ENCODE measurements at places on chromosomes 12 and 14. TPM values are rescaled to one million over a fixed set of nuclear protein-coding genes. Genes with fewer than 3 reads are reported as not detected.

- DNase-seq, result no peak
Observed at GRCh38 chr14:101857226-101857625, 95.7 kb downstream of the PPP2R5C start.

DNA sequence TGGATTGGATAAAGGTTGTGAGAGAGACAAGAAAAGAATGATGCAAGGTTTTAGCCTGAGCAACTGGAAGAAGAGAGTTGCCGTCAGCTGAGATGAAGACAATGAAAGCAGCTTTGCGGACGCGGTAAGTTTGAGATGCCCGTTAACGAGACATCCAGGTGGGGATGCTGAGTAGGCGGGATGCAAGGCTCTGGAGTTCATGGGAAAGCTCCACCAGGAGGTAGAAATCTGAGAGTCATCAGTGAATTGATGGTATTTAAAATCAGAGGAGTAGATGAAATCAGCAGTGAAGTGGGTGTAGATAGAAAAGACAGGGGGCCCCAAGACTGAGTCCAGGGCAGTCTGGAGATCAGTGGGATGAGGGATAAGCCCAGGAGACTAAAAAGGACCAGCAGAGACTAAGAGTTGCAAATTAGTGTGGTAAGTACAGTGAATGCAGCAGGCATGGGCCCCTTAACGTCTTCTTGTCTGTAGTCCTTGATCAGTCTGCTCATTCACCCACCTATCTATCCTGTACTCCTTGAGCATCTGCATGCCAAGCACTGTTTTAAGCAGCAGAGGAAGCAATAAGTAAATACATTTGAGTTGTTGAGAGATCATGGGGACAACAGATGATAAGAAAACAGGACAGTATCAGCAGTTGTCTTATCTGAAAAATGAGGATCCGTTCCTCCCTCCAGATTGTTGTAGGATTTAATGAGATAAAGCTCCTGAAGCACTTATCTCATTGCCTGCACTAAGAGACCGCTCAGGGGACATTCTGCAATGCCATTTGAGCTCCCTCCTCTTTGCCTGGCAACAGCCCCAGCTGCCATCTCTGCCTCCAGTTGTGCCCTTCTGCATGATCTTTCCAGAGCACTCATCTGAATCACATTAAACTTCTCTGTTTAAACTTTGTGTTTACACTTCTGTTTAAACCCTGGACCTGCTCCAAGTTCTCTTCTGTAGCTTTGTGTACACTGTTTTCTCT, 91.5 kb downstream of the APAF1 start:
- DNase-seq, result no peak

DNA sequence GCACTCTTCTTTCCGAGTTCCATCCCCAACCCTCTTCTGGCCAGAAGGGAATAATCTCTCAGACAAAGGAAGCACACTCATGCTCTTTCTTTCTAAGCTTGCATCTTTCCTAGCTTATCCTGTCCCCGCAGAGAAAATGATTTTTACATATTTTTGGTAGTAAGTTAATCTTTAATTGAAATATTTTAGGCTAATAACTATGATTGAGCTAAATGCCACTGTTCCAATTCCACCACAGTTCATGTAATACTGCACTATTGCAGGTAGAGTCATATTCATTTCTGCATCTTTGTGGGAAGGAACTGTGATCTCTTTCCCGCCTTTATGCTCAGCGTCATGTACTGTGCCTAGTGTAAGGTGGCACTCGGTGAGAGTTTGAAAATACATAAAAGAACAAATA, 158.9 kb upstream of the FOXG1 start:
- no peak for DNase-seq

DNA sequence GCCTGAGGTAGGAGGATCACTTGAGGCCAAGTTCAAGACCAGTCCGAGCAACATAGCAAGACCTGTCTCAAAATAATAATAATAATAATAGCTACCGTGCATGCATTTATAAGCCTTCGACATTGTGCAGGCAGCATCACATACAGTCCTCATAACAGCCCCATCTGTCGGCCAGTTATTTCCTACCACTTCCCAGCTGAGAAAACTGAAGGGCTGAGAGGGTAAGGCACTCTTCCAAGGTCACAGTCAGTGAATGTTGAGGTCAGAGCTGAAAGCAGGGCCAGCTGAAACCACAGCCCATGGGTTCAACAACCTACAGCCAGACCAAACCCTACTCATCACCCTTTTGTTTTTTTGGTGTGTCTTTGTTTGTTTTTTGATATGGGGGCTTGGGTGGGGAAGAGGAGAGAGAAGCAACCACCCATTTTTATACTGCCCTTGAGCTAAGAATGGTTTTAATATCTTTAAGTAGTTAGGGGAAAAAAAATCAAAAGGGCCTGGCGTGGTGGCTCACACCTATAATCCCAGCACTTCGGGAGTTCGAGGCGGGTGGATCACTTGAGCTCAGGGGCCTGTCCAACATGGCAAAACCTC, 16.8 kb upstream of the ITPK1 start:
- DNase-seq, result no peak

DNA sequence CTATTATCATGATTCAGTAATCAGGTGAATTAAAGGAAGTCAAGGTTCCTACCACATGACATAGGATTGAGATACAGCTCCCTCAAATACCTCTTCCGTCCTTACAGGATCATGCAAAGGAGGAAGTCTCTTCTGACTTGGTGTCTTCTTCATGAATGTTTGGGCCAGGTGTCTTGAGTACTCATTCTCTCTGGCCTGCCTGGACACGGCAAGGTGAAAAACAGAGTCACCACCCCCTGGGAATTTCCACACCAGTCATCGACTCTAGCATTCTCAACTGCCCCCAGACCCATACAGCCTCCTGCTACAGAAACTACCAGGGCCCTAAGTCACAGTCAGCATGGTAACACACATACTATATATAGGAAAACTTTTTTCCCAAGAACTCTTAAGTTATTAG, 44.9 kb upstream of the LTBP2 start:
- no peak for DNase-seq

- peak; percentile 4 for DNase-seq
Observed at GRCh38 chr12:38875586-38876228, 29.7 kb downstream of the CPNE8 start.

GRCh38 chr14:55588259-55588699, 8.3 kb downstream of the KTN1 start:
- no peak for DNase-seq

DNA sequence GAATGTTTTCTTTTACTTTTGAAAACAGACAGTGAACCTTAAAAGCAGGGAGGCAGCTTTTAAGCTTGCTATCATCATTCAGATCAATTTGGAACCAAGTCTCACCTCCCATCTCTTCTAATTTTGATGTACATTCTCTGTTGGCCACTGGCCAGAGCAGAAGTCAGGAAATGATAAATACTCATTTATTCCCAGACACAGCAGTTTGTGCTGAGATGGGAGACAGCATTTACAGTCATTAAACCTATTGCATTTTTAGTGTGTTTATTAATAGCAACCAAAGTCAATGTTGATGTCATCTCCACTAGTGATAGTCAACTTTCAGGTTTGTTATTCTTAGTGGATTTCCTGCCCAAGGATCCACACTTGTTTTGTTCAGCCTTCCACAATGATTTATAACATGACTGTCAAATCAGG, 320.0 kb upstream of the ATP2B1 start:
- DNase-seq, result no peak

DNA sequence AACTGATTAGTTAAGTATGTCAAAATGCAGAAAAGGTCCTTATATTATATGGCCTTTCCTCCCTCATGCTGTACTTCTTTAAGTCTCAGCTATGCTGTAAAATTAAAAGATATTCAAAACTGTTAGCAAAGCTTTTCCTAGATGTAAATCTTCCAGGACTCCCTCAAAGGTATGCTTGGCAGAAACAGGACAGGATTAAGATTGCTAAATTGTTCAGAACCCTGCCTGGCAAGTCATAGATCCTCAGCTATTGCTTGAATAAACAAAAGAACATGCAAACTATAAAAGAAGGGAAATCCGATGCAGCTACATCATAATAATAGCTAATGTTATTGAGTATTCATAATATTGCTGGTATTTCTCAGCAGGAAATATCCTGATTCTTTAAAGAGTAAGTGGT, 322.6 kb downstream of the CCDC91 start:
- DNase-seq, result no peak

DNA sequence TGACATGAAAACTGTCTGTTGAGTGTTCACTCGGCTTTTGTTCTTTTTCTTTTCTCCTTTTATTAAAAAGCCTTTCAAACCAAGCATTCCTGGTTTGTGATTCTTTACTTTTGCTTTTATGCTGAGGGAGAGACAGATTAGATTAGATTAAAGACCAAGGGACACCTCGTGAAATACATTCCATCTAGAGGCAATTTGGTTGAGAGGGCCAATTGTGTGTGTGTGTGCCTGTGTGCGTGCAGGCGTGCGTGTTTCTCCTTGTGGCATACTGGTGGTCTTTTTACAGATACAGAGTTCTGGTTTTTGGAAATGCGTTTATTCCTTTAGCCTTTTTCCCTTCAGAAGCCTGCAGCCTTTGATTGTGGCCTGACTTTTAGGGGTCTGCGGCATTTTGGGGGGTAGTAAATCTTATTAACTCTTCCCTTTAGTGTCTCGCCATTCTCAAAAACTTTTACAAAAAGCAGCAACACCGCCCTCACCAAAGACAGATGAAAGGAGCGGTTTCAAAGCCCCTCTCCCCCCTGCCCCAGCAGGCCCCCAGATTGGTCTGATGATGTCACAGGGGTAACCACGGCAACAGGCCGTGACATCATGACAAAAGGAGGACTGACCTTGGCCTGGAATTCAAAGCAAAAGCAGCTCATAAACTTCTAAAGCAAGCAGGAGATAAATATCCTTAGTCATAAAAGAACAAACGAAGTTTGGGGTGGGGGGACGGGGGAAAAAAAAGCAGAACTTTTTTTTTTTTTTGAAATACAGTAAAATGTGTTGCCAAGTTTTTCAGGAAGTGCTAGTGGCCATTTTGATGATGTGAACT, 84.1 kb upstream of the TBX3 start:
- peak; percentile 8 for DNase-seq

GRCh38 chr12:15688838-15689625, 100.2 kb downstream of the EPS8 start:
- no peak for DNase-seq

DNA sequence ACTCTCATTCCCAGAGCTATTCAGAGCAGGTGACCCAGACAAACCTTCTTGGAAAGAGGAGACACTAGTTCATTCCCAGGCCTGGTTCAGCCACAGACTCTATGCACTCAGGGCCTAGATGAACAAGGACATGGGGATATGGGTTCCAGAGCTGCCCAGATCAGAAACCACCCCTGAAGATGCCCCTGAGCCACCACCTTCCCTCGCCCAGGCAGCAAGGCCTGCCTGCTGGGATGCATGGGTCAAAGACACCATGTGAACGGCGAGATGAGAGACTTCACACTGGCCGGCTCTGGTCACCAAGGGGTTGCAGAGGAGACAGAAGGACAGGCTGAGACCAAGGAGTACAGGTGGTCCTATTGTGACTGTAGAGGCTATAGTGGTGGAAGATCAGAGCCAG, 4.1 kb downstream of the SERPINA12 start:
- DNase-seq, result no peak

DNA sequence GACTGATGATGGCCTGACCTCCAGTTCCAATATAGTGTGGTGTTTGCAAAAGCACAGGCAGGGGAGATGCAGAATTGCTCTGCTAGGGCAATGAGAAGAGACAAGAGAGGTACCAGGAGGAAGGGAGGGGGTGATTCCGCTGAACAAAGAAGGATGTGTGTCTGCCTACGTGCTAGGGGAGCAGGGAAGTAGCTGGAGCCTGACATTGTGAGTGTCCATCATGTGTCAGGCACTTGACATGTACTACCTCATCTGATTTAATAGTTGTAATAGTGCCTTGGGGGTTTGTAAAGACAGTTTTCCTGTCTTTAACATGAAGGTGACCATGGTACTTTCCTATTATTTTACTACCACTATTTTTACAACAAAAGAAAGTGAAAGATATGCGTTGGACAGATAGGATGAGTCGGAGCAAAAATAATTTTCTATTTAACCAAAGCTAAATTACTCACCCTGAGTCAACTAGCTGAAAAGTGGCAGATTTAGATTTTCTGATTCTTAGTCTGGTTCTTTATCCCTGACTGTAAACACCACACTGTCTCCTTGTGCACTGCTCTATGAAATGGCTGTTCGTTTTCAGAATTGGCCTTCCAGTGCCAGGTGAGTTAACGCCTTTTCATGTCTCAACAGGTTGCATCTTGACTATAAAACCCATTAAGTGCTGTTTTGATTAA, 33.7 kb upstream of the TEAD4 start:
- DNase-seq, result no peak

DNA sequence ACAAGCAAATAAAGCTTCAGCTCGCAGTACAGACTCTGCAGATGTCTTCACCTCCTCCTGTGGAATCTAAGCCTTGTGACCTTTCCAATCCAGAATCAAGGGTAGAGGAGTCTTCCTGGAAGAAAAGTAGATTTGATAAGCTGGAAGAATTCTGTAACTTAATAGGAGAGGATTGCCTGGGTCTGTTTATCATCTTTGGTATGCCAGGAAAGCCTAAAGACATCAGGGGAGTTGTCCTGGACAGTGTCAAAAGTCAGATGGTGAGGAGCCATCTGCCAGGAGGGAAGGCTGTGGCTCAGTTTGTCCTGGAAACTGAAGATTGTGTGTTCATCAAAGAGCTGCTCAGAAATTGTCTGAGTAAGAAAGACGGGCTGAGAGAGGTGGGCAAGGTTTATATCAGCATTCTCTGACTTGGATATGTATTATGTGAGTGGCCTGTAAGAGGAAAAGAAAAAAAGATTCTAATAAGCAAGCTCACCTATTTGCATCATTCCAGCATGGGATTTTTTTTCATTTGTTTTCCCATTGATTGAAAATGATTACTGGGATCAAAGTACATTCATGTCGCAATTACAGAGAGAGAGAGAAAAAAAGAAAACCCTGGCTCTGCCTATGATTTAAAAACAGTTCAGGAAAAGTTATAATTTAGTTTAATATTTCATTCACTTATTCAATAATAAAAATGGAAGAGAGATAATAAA, 767 bp downstream of the REP15 start:
- no peak for DNase-seq

DNA sequence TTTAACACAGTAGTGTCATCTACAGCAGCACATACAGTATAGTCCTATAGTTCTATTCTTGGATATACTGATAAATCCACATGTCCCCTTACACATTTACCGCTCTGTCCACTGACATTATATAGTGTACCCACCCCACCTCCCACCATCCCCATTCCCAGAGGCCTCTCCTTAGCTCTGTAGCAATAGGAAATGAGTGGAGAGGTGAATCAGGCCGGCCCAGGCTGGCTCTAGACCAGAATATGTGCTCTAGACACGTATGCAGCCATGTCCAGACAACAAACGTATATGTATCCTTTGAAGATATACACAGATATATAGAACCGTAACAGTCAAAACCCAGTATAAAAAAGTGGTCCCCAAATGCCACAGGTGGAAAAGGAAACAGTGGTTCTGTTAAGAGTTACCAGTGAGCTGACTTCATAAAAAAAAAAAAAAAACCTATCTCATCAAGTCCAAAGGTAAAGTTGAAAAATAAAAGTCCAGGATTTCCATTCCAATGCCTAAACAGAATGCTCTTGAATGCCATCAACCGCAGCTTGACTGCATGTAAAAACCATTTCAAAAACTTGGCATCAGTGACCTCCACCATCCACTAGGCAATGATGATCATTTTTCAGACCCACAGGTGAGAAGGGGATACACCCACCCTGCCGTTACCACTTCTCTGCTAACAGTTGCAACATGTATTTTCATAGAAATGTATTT, 16.7 kb downstream of the EGLN3 start:
- no peak for DNase-seq

RFX4 gene
- total RNA-seq, result not detected

CCDC184 gene
- total RNA-seq, result 0.29 TPM
